A549 treated with Hydrocortisone at 1 μM for 4 hours (cell line): ENCODE measurements at places on chromosomes 4 and X. TPM values are rescaled to one million over a fixed set of nuclear protein-coding genes. Genes with fewer than 3 reads are reported as not detected.

The ASB9 gene
- total RNA-seq: 19.9 to 25.9 TPM (median 22.0 TPM) in 5 replicates

The CFI gene
- 0.37 to 0.76 TPM (median 0.60 TPM) in 5 replicates for total RNA-seq

The SGCB gene
- 16.8 to 21.7 TPM (median 18.1 TPM) in 5 replicates for total RNA-seq

The C4orf36 gene
- total RNA-seq: 0.83 to 1.6 TPM (median 1.2 TPM) in 5 replicates

The ABCG2 gene
- total RNA-seq: 16.5 to 22.0 TPM (median 17.0 TPM) in 5 replicates

The IL21 gene
- total RNA-seq: not detected in 5 replicates

The PPAT gene
- 13.8 to 21.9 TPM (median 17.0 TPM) in 5 replicates for total RNA-seq
